NCI-H526 (cell line): ENCODE measurements at places on chromosomes 2 and 18.

GRCh38 chr2:152385650-152386049 is 50.7 kb downstream of the FMNL2 start:
- DNase-seq = no peak

GRCh38 chr2:195269220-195269619 is 387.8 kb upstream of the SLC39A10 start:
- DNase-seq = no peak

- DNase-seq = no peak
Measured at GRCh38 chr2:171008550-171009205, 79.6 kb downstream of the GORASP2 start.

- no peak for DNase-seq
Measured at GRCh38 chr2:170321526-170321925, 143.6 kb downstream of the MYO3B start.

- no peak for DNase-seq
Measured at GRCh38 chr2:216344206-216344949, 27.9 kb downstream of the MARCHF4 start.

GRCh38 chr2:5664278-5664681 is 27.9 kb upstream of the SOX11 start:
- DNase-seq = no peak

GRCh38 chr2:101675512-101675911 is 22.0 kb upstream of the MAP4K4 start:
- no peak for DNase-seq

DNA sequence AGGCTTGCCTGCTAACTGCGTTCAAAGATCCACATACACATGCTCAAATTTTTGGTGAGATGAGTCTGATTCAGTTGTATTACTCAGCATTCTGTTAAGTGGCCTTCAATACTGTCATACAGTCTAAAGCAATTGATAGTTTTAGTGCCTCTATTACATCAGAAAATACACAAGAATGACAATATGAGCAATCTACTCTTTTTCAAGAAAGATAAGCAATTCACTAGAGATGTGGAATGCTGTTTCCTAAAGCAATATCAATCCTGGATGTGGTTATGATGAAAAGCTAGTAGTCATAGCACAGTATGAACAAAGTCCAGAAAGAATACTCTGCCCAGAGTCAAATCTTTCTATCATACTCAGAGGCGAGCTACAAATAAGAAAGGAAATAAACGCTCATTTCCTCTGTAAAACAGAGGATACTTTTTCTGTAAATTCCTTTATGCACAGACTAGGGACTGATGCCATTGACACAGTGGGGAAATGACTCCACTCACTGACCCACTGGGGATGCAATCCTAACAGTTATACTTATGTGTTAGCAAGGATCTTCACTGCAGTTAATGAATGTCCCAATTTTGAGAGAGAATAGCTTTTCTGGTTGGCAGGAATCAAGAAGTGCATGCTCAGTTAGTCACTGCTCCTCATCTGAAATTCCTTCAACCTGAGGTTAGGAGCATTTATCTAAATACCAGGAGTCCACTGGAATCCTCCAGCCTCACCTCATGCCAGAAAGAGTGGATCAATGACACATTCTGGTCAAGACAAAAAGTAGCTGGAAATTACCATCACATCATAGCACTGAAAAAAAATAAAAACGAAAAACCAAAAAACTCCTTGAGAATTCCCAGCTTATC is 83.3 kb downstream of the PDE11A start:
- DNase-seq = no peak

- DNase-seq = peak; percentile 37
Measured at GRCh38 chr2:66748939-66749338, 314.0 kb downstream of the MEIS1 start.

DNA sequence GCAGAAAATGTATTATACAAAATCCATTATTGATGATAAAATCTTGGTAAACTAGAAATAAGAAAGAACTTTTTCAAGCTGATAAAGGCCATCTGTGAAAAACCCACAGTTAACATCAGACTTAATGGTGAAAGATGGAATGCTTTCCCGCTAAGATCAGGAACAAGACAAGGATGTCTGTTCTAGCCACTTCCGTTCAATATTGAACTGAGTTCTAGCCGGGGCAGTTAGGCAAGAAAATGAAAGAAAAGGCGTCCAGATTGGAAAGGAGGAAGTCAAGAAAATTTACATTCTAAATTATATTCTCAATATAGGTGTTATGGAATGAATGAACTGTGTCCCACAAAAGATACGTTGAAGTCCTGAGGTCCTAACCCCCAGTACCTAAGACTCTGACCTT is 39.1 kb upstream of the DTNB start:
- no peak for DNase-seq

GRCh38 chr18:26931659-26932058 is 66.2 kb upstream of the AQP4 start:
- DNase-seq = no peak

DNA sequence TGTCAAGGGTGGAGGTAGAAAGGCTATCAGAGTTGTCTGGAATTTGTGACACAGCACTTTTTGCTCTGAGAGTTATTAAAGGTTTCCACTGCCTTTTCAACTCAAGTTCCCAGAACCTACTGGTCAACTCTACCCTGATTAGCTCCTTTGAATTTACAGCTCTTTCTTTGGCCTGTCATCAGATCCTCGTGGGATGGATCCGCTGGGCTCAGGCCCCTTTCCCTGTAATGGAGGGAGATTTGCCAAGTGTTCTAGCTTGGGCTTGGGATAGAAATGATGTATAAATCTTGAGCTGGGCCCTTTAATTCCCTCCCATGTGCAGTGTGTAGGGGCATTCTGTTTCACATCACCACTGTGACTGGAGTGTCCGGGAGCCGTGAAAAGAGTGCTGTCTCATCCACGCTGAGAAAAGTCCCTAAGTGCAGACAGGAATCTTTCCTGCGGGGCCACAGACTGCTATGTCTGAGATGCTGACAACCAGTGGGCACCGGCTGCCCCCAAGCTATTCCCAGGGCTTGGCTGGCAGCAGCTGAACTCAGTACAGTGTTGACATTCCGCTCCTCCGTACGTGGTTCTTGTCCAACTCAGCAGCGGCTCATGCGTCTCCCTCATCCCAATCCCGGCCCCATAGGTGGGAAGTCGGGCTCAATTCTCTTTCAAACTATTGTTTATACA is 46.9 kb upstream of the ARHGAP28 start:
- no peak for DNase-seq

GRCh38 chr2:21763501-21763900 is 639.7 kb downstream of the TDRD15 start:
- no peak for DNase-seq

GRCh38 chr2:210128961-210129360 is 42.2 kb downstream of the KANSL1L start:
- DNase-seq = peak; percentile 27

GRCh38 chr2:231514951-231515297 is 15.3 kb downstream of the NMUR1 start:
- DNase-seq = no peak

- no peak for DNase-seq
Measured at GRCh38 chr2:240430595-240430994, 4.9 kb upstream of the GPC1 start.

DNA sequence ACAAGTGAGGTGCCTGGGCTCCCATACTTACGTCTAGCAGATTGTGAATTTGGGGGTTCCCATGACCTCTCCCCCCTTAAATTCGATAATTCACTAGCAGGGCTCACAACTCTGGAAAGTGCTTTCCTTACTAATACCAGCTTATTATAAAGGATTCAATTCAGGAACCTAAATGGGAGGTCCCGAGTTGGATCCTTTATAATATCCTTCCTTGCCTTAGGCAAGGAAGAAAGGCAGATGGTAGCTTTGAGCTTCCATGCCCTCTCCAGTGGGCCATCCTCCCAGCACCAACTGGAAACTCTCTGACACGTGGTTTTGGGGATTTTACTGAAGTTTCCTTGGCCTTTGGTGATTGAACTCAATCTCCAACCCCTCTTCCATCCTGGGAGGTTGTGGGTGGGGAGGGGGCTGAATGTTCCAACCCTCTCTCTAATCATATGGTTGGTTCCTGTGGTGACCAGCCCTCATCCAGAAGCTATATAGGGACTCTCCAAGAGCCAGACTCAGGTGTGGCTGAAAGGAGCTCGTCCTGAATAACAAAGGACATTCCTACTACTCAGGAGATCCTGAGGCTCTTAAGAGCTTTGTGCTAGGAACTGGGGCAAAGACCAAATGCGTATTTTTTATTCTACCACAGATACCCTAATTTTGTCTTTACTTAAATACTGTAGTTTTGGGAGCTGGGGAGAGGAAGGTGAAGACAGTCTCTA is 62.2 kb downstream of the HAUS1 start:
- no peak for DNase-seq

DNA sequence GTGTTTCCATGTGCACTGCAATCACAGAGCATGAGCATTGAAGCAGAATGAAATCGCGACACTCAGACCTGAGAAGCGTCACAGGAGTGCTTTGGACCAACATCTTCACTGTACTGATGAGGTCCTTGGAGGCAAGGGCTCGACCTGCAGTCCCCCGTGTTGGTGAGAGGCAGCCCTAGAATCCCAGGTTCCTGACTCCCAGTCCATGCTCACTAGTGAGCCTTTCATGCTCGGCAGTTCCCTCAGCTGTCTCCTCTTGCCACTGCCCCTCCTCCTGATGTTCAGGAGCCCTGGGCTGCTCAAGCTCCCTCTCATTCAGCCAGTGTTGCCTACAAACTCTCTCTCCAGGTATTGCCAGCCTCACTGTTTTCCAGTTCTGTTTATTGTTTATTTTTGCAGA is 291.4 kb downstream of the DYSF start:
- no peak for DNase-seq

DNA sequence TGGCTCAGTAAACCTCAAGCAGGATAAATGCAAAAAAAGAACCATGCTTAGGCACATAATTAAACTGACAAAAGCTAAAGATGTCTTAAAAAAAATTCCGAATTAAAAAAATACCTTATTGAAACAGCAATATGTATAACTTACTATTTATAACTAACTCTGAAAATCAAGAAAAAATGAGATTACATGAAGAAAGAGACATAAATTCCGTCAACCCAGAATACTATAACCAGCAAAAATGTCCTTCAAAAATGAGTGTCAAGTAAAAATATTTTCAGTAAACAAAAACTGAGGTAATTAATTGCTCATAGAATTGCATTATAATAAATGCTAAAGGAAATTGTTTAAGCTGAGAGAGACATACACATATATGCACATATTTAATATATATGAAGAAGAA is 474.5 kb upstream of the SYT4 start:
- no peak for DNase-seq

GRCh38 chr2:120238728-120239487 is 13.7 kb upstream of the RALB start:
- DNase-seq = no peak

DNA sequence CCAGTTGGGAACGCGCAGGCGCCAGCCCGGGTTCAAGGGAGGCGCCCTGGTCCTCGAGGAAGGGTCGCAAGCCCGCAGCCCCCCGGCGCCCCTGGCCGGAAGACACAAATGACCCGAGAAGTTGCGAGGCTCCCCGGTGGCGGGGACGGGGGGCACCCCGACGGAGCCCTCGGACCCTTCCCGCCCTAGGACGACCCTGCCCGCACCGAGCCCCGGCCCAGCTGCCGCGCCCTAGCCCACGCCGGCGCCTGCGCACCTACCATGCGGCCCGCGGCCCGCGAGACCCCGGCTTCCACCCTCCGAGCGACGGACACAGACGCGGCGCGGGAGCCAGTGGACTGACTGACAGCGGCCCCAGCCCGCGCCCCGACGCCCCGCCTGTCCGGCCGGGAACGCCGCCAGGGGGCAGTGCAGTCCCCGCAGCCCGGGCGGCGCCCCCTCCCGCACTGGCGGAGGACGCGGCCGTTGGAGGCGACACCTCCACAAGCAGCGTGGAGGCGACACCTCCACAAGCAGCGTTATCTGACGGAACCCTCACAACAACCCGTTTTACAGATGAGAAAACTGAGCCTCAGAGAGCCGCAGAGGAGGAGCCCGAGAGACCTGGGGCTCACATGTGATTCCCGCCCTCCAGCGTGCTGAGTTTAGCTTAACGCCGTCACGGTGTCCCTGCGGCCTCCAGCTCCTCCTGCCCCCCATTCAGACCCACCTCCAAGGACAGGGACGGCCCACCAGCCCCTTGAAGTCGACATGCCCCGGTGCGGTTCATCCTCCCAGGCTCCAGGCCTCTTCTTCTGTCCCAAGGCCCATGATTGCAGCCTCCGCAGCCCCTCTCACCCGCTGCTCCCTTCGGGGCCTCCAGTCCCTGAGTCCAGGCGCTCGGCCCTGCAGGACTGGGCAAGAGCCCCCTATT is at the start of gene NMUR1:
Gene NMUR1 (minus strand): TSS at position 347 of the 913 bp plus-strand sequence. CDS start 84 bp downstream, at position 263.
- no peak for DNase-seq

DNA sequence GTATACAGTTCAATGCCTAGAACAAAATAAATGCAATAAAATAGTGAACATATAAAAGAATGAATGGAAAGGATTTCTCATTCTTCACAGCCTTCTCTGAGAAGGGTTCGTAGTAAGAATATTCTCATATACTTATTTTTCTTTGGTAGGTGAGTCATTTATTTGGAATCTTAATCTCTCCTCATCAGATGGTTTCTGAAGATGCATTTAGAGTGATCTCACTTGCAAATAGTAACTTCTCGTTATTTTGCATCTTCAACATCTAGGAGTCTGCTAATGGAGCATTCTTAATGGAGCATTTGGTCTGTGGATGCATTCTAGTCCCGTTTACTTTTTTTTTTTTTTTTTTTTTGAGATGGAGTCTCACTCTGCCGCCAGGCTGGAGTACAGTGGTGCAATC is 3.9 kb downstream of the UBXN4 start:
- DNase-seq = no peak

- DNase-seq = no peak
Measured at GRCh38 chr2:102256276-102256675, 55.1 kb upstream of the IL1RL1 start.

DNA sequence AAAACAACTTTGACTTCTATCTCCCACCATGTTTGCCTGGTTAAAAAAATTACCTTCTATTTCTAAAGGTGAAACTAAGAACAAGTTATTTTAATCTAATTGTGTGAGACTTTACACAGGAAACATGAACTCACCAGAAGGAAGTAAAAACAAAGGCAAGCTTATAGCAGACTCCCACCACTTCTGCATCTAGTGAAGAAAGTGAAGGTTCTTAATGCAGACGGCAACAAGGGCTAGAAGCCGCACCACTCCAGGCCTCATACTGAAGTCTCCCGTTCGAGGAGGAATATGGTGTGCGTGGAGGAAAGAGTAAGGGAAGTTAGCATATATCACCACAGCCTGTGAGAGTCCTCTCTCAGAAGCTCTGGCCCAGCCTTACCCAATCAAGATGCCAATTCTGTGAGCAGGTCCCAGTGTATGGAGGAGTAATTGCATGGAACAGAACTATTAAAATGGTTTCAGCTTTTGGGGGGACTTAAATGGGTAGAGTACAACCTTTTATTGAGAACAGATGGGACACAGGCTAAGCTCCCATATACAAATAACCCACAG is 958.7 kb downstream of the BCL11A start:
- no peak for DNase-seq

DNA sequence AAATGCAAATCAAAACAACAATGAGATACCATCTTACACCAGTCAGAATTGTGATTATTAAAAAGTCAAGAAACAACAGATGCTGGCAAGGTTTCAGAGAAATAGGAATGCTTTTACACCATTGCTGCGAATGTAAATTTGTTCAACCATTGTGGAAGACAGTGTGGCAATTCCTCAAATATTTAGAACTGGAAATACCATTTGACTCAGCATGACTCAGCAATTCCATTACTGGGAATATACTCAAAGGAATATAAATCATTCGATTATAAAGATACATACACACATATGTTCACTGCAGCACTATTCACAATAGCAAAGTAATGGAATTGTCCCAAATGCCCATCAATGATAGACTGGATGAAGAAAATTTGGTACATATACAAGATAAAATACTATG is 516.7 kb downstream of the ERBB4 start:
- no peak for DNase-seq
